ENCODE measurements at places on chromosomes 7 and 10.

GRCh38 chr7:30182814-30183213, 48.0 kb downstream of the MTURN start:
- no peak for DNase-seq

- DNase-seq, result peak; percentile 55
Observed at GRCh38 chr7:98870121-98870651, 372 bp upstream of the TMEM130 start.

DNA sequence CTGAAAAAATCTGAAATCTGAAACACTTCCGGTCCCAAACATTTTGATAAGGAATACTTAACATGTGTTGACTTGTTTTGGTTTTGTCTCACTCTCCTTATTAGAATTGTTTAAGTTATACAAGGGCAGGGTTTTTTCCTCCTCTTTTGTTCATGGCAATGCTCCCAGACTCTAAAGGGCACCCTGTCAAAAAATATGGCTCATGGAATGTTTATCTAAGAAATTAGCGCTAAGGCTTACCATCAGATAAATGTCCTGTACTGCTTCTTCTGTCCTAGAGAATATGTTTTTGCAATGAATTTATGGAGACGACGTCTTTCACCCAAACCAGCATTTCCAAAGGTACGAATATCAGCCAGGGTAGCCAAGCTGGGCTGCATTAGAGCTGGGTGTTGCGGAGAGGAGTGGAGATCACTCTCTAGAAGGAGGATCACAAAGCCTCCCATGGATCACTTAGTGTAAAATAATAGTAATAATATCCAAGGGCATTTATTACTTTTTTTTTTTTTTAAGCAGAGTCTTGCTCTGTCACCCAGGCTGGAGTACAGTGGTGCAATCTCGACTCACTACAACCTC, 46.8 kb downstream of the ERLIN1 start:
- DNase-seq, result no peak

DNA sequence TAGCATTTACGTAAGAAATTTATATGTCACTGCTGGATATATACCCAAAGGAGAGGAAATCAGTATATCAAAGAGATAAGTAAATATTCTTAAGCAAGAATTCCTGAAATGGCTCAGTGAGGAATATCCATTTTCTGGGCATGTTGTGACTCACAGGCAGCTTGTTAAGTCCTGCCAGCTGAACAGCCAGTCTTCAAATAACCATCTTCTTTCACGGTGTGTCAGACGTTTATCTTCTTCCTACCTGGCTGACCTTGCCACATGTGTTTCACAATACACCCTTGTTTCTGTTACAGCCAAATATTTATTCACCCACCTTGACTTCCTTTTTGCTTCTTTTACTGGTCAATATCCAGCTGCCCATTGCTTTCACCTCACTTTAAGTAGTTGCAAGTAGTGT, 648.1 kb downstream of the ANKRD7 start:
- DNase-seq, result no peak

DNA sequence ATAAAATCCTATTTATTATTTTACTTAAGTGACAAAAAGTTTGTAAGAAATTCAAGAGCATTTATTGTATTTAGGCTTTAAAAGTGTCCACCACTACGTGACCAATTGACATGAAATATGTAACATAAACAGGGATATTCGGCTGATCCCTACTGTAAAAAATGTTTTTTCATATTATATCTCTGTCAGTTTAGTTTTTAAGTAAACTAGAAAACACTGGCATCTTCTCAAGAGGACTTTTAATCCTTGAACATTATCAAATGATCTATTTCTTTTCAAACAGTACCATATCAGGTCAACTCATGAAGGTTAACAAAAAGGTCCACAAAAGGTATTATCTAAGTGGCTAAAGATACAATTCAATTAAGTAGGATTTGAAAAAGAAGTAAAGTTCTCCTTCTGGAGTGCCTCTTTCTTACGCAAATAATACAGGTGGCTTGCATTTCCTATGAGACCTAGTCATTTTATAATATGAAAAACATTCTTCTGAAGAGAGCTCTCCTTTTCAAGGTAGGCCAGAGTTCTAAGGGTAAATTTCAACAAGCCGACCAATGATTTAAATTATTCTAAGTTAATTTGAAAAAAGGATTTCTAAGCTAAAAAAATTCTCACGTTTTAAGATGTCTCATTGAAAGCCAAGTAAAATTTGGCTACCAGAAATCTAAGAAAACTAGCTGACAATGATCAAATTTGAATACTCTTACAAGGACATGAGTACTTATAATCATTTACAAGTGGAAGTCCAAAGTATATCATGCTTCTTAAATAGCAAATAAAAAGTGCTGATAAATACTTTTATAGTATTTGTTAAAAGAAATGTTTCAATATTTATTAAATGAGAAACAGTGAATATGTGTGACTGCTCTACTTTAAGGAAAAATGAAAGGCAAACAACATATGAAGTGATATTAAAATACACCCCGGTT, 133.5 kb downstream of the NRBF2 start:
- no peak for DNase-seq

DNA sequence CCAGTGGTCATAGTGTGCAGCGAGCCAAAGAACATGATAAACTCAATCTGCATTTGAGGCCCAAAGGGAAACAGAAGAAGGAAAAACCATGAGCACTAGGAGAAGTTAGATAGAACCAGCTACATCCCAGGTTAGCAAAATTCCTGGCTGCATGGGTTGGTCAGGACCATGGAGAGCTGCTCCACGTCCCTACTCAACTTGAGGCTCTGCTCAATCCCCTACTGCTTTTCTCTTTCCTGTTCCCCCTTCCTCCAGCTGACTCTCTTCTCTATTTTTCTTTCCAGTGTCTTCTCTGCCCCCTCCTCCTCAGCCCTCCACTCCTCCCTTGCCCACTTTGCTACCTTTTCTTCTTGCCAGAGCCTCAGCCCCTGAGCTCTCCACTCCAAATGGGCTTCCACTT, 21.9 kb upstream of the VSIR start:
- DNase-seq, result no peak

- DNase-seq, result no peak
Observed at GRCh38 chr7:151137791-151138152, 29.7 kb downstream of the GBX1 start.

- DNase-seq, result no peak
Observed at GRCh38 chr10:122323189-122323588, 51.3 kb upstream of the PLEKHA1 start.

DNA sequence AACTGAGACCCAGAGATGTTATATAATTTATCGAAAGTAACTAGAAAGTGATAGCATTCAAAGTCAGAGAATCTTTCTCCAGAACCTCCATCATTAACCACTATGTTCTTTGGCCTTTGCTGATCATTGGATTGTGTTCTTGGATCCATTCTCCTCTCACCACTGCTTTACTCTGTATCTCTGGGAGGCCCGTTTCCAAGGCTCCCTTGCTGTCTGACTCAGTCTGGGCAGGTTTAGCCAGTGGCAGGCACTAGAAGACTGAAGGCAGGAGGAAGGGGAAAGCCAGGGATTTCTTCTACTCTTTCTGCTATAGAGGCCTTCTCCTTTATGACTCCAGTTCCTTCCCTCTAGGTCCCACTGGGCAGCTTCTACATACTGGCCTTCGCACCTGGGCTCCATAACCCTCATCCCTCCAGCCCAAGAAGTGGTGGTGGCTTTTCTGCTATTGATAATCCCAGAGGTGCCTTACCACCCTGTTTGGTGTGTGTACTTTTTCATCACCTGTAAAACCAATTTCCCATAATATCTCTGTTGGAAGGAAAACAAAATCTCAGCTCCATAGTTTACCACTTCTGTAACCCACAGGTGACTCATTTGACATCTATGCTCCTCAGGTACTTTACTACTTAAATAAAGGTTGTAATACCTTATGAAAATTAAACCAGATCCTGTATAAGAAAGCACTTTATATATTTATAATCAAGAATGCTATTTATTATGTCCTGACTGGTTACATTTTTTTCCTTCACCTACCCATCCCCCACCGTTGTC, 36.0 kb downstream of the BCAP29 start:
- DNase-seq, result no peak

- DNase-seq, result no peak
Observed at GRCh38 chr7:112293416-112293815, 86.9 kb downstream of the ZNF277 start.

DNA sequence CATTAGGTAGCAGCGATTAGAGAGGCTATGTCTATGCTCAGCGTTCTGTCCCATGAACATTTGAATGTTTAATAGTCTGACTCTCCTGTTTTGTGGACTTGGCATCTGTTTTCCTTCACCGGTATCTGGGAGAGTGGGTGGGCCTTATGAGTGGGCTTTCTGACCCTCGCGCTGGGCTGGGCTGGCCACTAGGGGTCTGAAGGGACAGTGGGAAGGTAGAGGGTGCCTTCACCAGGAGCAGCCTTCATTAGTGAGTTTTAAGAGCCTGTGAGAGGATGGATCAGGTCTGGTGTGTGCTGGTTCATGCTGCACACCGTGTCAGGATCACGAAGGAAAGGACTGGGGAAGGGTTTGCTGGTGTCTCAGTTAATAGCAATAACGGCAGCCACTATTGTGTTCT, 33.4 kb downstream of the DCLRE1A start:
- DNase-seq, result no peak

GRCh38 chr7:134649226-134649775, 2.6 kb downstream of the BPGM start:
- no peak for DNase-seq

DNA sequence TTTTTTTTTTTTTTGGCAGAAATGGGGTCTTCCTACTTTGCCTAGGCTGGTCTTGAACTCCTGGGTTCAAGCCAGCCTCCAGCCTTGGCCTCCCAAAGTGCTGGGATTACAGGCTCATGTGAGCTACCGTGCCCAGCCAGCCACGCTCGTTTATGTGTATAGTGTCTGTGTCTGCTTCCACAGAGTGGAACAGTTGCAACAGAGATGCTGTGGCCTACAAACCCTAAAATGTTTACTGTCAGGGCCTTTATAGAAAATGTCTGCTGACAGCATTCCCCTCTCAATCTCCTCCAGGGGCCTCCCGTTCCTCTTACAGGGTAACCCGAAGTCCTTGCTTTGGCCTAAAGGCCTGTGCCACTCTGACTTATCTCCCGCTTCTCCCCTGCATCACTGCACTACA, 87.6 kb upstream of the LEP start:
- no peak for DNase-seq

GRCh38 chr10:120806081-120806480, 45.1 kb upstream of the WDR11 start:
- no peak for DNase-seq

DNA sequence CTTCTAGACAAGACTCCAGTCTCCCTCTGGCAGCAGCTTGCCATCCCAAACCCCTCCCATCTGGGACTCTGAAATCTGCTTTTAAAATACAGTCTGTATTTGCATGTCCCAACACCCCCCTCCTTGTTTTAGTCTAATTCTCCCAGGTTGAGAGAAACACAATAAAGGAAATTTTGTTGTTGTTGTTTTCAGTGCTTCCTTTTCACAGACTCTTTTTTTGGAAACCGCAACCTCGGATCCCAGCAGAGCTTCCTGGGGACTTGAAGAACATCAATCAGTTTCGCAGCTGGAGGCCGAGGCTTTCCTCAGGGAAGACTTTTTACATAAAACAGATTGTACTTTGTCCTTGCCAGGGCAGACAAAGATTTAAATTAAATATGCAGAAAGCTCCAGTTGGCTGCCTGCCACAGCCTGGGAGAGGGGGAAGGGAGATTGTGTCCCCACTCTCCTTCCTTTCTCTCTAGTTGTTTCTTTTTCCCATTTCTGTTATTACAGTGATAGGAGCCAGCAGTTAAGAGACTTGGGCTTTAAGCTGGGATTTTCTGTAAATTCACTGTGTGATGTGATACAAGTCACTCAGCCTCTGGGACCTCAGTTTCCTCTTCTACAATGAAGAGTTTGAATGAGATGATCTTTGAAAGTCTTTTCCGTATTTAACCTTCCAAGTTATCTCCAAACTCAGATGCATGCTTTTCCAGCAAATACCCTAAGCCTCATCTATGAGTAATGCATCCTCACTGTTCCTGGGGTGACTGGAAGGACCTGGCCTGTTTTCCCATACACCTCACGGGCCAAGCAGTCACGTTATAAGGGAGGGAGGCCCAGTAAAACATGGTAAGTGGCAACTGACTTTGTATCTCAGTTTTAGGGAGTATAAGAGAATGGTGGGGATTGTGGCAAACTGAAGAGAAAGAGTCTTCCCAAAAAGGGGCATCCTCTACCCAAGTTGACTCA, 192.3 kb downstream of the REEP3 start:
- DNase-seq, result no peak

DNA sequence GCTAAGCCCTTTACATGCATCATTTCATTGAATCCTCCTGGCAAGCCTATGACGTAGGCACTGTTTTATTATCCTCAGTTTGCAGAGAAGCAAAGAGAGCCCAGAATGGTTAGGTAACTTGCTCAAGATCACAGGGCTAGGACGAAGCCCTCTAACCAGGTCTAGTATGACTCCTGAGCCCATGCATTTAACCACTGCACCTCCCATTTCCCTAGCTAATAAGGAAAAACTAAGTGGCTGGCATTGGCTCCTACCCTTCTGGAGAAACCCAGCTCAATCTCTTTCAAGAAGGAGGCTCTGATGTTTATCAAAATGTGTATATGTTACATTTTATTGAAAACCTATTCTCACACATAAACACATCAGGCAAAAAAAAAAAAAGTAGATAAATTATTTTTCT, 19.8 kb downstream of the MYOF start:
- DNase-seq, result peak; percentile 26

GRCh38 chr7:13800694-13801448, 188.6 kb downstream of the ETV1 start:
- peak; percentile 16 for DNase-seq

DNA sequence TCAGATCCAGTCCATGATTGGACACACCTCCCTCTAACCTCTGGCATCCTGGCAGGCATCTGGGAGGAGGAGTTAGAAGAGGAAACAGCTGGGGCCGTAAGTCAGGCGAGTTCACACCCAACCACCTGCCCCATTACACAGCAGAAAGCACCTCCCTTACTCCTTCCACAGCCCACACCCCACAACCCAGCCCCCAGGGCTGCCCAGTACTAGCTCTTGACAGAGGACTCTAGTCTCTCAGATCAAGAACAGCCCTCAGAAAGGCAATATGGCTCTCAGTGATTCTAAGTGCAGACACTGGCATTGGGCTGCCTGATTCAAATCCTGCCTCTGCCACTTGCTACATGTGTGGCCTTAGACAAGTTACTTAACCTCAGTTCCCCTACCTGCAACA, 34.1 kb downstream of the KCNMA1 start:
- no peak for DNase-seq

GRCh38 chr10:113427236-113427735, 125.6 kb upstream of the HABP2 start:
- no peak for DNase-seq

- DNase-seq, result no peak
Observed at GRCh38 chr7:16813232-16813616, 8.4 kb upstream of the AGR2 start.
